T-helper 9 cell (primary cell): ENCODE measurements at places on chromosomes 2 and 18.

GRCh38 chr18:76679945-76680344 lies 142.4 kb upstream of the ZNF236 start:
- DNase-seq = no peak

DNA sequence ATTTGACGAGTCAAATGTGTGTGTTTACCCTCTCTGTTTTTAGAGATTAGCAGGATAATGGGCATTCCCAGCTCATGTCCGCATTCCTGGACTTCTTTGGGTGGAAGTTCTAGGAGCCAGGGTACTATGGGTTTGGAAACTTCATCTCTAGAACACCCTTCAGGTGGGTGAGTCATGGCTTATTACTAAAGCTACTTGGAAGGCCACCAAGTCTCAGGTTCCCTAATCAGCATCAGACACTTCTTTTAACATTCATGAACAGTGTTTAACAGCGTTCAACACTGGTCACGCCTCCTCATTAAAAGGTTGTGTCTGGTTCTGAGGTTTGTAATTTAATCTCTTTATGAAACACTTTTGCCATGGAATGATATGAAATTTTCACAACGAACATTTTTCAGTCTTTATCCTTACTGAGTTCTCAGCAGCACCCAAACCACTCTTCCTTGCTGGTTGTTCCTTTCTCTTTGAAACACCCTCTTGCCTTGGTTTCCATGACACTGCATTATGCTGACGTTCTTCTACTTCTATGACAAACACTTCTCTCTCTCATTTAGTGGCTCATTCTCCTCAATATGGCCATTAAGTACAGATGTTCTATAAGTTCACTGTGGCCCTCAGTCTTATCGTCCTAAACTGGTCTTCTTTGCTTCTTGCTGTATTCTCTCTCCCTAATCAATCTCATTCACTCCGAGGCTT lies 49.3 kb downstream of the MMADHC start:
- DNase-seq = no peak

DNA sequence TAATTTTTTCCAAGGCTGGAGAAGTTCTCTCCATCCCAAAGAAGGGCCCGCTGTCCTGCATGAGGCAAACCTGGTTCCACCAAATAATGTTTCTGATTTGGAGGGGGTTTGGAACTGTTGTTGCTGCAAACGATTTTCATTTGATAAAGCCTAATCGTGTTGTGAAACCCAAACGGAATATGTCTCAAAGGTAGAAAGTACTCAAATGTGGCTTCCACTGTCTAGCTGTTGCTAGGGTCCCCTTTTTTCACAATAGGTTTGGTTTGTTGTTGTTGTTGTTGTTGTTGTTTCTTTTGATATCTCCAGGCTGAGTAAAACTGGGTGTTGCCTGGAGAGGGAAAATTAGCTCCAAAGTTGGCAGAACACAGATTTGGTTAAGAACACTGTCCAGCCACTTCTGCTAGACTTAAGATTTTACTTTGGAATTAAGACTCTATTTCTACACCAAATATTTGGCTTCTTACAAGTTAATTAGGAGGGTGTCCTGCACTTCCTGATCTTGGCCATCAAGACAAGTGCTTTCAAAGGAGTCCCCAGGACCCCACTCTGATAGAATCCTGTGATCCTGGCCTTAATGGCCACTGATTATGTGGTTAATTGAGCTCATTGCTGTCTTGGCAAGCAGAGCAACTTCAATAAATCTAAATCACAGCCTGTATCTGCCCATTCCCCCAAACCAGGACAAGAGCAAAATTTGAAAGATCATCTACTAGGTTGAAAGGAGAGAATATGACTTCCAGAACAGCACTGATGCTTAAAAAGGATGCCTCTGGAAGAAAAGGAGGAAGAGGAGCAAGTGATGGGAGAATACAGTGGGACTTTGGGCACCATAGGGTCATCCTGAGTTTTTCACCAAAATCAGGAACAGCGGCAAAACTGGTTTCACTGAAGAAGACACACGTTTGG lies 3.3 kb upstream of the HOXD13 start:
- DNase-seq = no peak

- no peak for DNase-seq
Measured at GRCh38 chr2:124402274-124402673, 377.2 kb downstream of the CNTNAP5 start.

- no peak for DNase-seq
Measured at GRCh38 chr2:197799068-197799467, 5.3 kb upstream of the PLCL1 start.

DNA sequence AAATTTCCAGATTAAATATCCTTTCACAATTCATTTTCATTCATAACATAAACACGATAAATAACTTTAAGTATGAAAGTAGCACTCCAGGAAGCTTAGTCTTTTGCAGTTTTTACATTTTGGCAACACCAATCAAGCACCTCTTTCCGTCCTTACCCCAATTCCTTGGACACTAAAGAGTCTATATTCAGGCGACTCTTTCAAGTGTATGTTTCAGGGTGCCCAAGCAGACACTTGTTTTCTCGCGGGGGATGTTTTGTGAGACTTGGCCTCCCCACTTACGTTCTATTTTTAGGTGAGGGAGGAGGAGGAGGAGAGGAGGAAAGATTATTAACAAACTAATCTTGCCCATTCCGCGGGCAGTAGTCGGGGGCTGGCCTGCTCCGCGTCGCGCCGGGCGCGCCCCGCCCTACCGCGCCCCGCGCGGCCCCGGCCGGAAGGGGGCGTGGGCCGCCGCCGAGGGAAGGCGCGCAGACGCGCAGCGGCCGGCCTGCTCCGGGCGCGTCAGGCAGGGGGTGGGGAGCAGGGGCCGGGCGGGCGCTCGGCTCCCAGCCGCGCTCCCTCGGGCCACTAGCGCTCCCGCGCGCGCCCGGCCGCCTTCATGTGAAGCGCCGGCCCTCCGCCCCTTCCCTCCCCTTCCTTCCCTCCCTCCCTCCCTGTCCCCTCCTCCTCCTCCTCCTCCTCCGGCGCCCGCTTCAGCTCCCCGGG lies at the start of gene ITPRID2:
Gene ITPRID2 (plus strand): TSS at position 473 of the 708 bp plus-strand sequence. CDS start 337 bp downstream, outside the sequence.
- peak; percentile 41 for DNase-seq

DNA sequence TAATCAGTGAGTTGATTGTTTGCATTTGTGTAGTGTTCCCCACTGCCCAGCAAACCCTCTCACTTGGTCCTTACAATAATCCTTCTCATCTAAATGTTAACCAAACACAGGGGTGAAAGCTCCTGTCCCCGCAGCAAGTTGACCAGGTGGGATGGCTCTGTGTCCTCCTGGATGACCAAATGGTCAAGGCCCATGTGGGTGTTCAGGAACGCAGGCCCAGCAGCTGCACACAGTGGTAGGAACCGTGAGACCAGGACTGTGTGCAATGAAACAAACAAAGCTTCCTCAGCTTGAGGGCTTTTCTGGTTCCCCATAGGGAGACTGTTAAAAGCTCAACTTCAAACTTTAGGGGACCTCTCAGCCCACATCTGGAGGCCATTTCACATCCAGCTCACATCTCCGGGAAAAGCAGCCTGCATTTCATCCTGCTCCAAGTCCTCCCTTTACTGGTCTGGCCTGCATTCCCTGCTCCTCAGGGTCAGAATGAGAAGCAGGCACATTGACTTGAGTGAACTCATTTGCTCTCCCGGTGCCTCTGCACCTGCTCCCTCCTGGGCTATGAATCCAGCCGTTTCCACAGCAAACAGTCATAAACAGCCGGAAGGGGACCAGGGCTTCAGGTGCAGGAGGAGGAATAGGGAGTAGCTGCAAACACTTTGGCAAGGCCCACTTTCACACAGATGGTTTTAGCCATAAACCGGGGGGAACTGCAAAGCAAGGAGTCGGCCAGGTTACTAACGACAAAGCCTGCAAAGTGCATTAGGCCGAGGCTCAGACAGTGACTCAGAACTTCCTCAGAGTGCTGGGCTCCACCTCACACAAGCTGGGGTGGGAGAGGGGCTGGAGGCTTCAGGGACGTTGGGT lies 144.7 kb downstream of the CAPN13 start:
- no peak for DNase-seq
